Upper lobe of left lung (tissue), 6 donors: ENCODE measurements at places on chromosomes 1 and 21. TPM values are rescaled to one million over a fixed set of nuclear protein-coding genes. Genes with fewer than 3 reads are reported as not detected.

Gene OLFML3
- 36.9 TPM for total RNA-seq

Gene CAMK2N1
- total RNA-seq = 38.1 TPM

Gene SEMA4A
- 30.1 TPM for total RNA-seq

Gene CPLANE2
- total RNA-seq = 3.0 TPM

Gene LCE1D
- total RNA-seq = not detected

Gene OR6P1
- not detected for total RNA-seq

Gene LZIC
- total RNA-seq = 21.0 TPM

Gene HUNK
- 6.2 TPM for total RNA-seq

Gene HMGCL
- total RNA-seq = 37.4 TPM

Gene PCBP3
- 3.3 TPM for total RNA-seq

Gene GBP4
- 13.6 TPM for total RNA-seq

Gene S100A6
- total RNA-seq = 1,051 TPM

Gene ZYG11A
- total RNA-seq = not detected

Gene DPT
- 12.3 TPM for total RNA-seq

Gene PTGER3
- 4.9 TPM for total RNA-seq

Gene PRKCZ
- 139 TPM for total RNA-seq

Gene LHX8
- total RNA-seq = not detected

Gene SPRR1B
- not detected for total RNA-seq

Gene ZBTB8B
- 0.10 TPM for total RNA-seq

Gene OVAAL
- total RNA-seq = not detected

Gene CEP350
- 52.4 TPM for total RNA-seq

Gene CFAP74
- 17.8 TPM for total RNA-seq

Gene NSUN4
- total RNA-seq = 27.5 TPM

Gene KRTAP19-3
- not detected for total RNA-seq

Gene C8A
- total RNA-seq = 0.09 TPM

Gene CTNNBIP1
- total RNA-seq = 68.7 TPM

Gene CCSAP
- total RNA-seq = 11.2 TPM

Gene SELENOF
- total RNA-seq = 207 TPM

Gene VASH2
- total RNA-seq = 1.5 TPM

Gene FAM167B
- total RNA-seq = 53.0 TPM
